ENCODE measurements at places on chromosomes 4 and X. TPM values are rescaled to one million over a fixed set of nuclear protein-coding genes. Genes with fewer than 3 reads are reported as not detected.

RNF175 gene
- not detected for polyA plus RNA-seq

ARHGEF38 gene
- 1.4 TPM for polyA plus RNA-seq

ACE2 gene
- 0.70 TPM for polyA plus RNA-seq

TMEM156 gene
- 1.8 TPM for polyA plus RNA-seq

SH3RF1 gene
- polyA plus RNA-seq: 8.4 TPM

SMIM31 gene
- polyA plus RNA-seq: not detected

BMX gene
- 0.56 TPM for polyA plus RNA-seq

COL4A5 gene
- polyA plus RNA-seq: 6.0 TPM

FRMD7 gene
- not detected for polyA plus RNA-seq

VEGFC gene
- polyA plus RNA-seq: 1.5 TPM

PDGFRA gene
- polyA plus RNA-seq: 32.1 TPM

ADH1A gene
- not detected for polyA plus RNA-seq

ZCCHC18 gene
- 0.50 TPM for polyA plus RNA-seq

BEND2 gene
- not detected for polyA plus RNA-seq

NKX3-2 gene
- 0.18 TPM for polyA plus RNA-seq

MSANTD1 gene
- not detected for polyA plus RNA-seq
